ENCODE measurements at places on chromosomes 12 and 14.

DNA sequence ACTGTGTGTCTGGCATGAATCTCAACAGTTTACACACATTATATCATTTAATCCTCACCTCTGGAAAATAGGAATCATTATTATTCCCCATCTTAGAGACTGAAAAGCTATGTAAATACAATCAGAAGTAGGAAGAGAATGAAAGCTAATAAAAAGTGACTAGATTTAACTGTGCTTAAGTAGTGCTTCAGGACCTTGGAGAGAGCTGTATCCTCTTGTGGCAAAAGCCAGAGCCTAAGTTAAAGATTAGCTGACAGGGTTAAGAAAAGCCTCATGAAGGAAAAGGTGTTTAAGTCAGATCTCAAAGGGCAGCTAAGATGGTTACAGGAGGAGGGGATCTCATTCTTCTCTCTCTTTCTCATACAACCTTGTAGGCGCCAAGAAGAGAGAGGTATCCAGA is 65.3 kb upstream of the TMEM233 start:
- peak; percentile 7 for DNase-seq

GRCh38 chr12:46659032-46659650 is 166.7 kb downstream of the SLC38A4 start:
- no peak for DNase-seq

DNA sequence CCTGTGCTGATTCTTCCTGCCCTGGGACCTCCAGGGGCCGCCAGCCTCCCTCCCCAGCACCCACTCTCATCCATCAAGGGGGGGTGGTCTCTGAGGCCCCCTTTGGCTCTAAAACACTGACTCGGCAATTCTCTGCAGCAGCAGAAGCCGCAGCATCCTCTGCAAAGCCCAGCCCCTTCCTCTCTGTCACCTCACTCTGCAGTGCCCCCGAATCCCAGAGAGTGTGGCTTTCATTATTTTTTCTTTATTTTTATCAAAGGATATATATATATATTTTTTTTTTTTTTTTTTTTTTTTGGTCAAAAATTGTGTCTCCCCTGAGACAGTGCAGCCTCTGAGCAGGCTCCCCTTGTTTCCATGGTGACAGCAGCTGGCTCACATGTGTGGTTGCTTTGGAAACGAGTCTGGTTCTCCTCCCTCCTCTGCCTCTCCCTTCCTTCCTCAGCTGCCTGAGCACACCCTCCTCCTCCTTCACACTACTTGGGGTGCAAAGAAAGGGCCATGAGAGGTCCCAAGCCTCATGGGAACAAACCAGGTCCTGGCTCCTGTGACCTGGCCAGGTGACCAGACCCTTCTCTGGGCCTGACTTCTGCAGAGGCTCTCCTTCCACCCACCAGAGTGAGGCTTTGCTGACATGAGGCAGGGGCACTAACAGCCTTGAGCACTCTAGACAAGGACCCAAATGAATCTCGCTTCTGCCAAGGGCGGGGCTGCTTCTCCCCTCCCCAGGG is 100.5 kb downstream of the LRRC74A start:
- no peak for DNase-seq

- no peak for DNase-seq
Measured at GRCh38 chr12:67937822-67938221, 51.4 kb upstream of the IFNG-AS1 start.

- DNase-seq: no peak
Measured at GRCh38 chr12:77601069-77601468, 229.6 kb upstream of the NAV3 start.

DNA sequence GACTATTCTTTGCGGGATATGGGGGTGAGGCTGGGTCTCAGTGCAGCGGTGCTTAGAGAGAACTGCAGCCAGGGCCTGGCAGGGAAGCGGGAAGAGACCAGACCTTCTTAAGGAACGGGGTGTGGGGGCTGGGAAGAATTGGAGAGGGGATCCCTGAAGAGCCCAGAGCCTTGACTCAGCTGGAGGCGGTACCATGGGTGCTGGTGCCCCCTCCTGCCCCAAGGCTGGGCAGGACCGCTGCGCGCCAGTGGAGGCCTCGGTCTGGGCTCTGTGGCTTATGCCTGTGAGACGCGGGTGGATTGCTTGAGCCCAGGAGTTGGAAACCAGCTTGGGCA is 1.3 kb upstream of the RNU7-1 start:
- no peak for DNase-seq

GRCh38 chr12:24307716-24308335 is 358.4 kb upstream of the SOX5 start:
- no peak for DNase-seq

DNA sequence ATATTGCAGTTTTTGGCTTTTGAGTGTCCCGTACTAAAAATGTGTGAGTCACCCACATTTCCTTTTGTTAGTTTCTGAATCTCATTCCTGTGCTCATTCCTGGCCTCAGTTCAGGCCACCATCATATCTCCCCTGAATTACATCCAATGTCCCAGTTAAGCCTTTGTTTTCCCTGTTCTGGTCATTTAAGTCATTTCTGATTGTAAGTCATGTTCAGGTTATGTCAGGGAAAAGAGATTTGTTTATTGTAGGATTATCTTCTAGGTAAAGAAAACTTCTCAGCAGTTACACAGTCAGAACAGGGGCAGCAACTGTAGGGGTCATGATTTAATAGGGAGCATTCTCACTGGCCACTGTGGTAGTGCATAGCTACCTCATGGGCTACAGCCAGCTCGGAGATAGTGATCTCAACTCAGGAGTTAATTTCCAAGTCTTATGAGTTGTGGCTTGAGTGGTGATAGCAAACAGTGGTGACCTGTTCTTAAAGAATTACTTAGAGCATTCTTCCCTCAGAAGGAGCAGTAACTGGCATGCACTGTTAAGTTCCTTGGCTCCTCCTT is 6.7 kb downstream of the DDX47 start:
- peak; percentile 86 for DNase-seq

DNA sequence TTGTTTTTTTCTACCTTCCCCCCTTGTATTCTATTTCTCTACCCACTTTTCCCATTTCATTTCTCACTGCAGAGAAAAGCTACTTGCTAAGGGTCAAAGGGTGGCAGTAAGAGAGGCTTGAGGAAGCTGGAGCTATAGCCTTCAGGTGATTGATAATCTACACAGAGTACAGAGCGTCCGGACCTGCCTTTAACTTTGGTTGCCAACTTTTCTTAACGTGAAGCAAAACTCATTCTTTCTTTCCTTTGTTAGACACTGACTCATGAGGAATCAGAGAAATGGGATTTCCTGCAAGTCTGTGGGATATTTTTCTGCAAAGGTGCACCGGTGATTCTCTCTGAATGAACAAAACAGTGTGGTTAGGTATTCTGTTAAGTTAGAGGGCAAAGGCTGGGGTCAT is 133.3 kb downstream of the RMST start:
- DNase-seq: no peak

DNA sequence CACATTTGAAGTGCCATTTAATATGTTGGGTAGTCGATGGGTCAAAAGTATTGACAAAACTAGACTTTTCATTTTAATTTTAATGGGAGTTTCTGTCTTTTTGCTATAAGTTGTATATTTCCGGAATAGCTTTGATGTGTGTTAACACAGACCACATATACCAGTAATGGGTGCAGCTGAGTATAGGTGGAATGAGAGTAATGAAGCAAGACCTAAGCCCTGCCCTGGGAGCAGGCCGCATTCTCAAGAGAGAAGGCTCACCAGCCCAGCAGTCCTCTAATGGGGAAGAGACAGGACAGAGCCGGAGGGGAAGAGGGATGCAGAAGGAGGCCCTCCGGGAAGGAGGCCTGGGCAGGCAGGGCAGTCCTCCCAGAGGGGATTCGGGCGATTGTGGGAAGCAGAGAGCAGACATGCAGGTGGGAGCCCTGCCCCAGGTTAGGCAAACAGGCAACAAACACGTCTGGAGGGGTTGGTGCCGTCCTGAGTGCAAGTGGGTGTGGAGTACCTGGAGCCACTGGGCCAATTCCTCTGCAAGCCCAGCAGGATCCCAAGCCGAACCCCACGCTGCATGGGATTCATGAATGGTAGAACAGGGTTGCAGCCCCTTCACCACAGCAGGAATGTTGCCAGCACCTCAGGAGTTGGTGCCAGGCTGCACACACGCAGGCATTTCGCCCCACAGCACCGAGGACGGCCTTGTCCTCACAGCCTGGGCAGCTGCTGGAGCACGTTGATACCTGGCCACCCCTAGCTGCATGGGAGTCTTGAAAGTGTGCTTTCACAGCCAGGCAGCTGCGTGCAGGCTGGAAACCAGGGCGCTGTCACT is 7.8 kb downstream of the CKB start:
- no peak for DNase-seq

GRCh38 chr14:54599966-54600716 is 33.2 kb downstream of the SAMD4A start:
- DNase-seq: no peak

DNA sequence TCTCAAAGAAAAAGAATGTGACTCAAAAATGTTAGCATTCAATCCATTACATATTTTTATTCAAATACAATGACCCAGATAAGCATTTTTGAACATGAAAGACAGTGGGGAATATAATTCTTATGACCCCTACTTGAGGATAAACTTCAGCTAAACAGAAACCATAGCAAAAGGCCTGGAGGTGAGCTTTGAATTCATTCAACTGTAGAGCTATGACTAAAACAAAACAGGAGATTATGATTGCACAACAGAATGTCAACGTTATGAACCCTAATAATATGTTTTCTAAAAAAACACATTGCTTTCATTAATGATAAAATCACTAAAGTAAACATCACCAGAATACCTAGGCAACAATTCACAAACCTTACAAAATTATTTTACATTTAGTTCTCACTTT is 27.8 kb downstream of the EFCAB11 start:
- no peak for DNase-seq

- no peak for DNase-seq
Measured at GRCh38 chr12:110641521-110641920, 27.6 kb downstream of the TCTN1 start.

DNA sequence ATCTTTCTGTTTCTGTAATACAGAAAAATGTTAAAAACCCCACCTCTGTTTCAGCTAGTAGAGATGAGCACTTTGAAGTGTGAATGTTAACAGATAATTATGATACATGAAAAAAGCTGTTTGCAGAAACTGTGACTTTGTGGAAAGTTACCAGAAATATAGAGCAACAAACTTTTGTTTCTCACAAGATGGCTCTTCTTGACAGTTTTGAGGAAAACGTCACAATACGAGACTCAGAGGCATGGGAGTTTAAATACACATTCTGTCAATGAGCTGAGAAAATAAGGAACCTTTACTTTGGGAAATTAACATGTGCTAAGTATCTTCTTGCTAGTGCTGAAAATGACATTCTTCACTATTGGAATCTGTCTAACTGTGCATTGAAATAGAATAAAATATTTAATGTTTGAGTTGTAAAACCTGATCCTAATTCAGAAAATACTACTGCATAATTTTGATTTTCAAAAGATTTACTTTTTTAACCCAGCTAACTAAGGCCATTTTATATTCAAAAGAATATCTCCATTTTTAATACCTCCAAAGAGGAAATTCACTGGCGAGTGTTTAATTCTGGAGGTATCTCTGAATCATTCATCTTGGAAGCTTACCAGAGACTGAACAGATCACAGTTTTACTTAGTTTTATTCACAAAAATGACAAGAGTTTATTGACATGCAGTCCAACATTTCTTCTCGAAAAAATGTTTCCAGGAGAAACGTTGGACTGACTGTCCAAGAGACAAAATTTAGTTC is 308.9 kb upstream of the LRFN5 start:
- no peak for DNase-seq

DNA sequence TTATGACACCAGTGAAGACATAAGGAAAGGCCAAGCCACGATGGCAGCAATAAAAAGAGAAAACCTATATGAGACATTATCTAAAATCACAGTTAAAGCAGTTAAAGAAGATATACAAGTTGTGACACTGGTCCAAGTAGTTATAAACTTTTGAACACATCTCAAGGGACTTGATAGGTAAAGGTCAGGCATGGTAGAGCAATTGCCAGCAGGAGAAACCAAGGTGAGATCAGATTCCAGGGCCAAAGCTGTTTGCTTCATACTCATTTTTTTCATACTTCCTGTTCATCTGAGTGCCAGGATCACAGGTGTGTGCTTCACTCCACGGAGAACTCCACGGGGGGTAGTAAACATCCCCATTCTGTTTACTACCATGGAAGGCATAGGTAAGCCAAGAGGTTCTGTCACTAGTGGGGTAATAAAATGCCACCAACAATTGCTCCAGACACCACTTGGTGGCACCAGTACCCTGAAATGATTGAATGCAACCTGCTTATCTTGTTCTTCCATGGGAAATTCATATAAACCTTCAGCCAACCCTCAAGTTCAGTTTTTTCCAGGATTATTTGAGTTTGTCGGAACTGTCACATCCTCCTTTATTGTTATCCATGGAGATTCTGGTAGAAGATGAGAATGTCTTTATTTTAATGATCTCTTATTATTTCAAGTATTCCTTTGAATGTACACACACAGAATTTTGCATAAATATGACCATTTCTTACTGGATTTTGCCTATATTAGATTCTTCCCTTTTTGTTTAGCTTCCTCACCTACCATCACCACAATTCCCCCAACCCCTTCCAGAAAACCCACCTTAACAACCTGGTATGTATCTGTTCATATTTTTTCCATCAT is 59.2 kb upstream of the TSPAN8 start:
- DNase-seq: peak; percentile 74

GRCh38 chr12:42510823-42511222 is 78.7 kb downstream of the PRICKLE1 start:
- DNase-seq: no peak

DNA sequence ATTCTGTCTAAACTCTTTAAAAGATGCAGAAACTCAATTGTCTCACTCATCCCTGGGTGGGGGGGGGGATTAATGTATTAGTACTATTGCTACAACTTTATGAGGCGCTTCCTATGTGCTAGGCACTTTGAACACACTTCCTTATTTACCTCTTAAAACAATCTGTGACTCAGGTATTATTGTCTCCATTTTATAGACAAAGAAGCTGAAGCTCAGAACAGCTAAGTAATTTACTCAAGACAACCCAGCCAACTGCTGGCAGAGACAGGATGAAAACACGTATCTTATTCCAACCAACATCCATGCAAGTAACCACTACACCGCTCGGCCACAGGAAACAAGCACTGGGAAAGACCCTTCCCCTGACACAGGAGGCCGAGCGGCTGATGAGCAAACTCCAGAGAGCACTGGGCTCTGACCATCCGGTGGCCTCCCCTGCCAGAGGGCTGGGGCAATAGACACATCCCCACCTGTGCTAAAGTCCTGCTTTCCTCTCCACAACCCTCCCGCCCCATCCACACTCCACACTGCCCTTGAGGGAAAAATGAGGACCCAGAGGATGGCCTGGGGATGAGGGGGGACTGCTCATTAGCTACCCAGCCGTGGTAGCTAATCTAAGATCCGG is 244.2 kb downstream of the DPF3 start:
- peak; percentile 26 for DNase-seq

GRCh38 chr12:123284669-123285068 is 13.0 kb upstream of the CDK2AP1 start:
- no peak for DNase-seq
